ENCODE measurements at places on chromosomes 12 and 14. TPM values are rescaled to one million over a fixed set of nuclear protein-coding genes. Genes with fewer than 3 reads are reported as not detected.

KRT74 gene
- total RNA-seq = not detected

RNF212B gene
- total RNA-seq = not detected

PLEKHD1 gene
- total RNA-seq = not detected

SLC8B1 gene
- 9.0 TPM for total RNA-seq

SCARB1 gene
- total RNA-seq = 139 TPM

ST8SIA1 gene
- total RNA-seq = not detected

CCDC175 gene
- total RNA-seq = not detected

CISTR gene
- total RNA-seq = not detected

AQP5 gene
- total RNA-seq = not detected

LALBA gene
- not detected for total RNA-seq

SAMD4A gene
- total RNA-seq = 6.4 TPM

CLEC1B gene
- not detected for total RNA-seq

RDH16 gene
- total RNA-seq = 0.09 TPM

PLBD1 gene
- 3.8 TPM for total RNA-seq

LRIG3 gene
- total RNA-seq = 6.0 TPM

MMP19 gene
- total RNA-seq = 0.13 TPM

DBX2 gene
- total RNA-seq = not detected

SIX6 gene
- total RNA-seq = not detected

TAS2R13 gene
- total RNA-seq = not detected

HCAR3 gene
- total RNA-seq = 0.09 TPM

SLC25A47 gene
- not detected for total RNA-seq

KRT2 gene
- not detected for total RNA-seq

METTL25 gene
- total RNA-seq = 2.4 TPM

CD27 gene
- not detected for total RNA-seq

TAS2R19 gene
- not detected for total RNA-seq

PRIM1 gene
- total RNA-seq = 29.6 TPM

PNP gene
- 167 TPM for total RNA-seq

C12orf56 gene
- not detected for total RNA-seq

PLEK2 gene
- 28.3 TPM for total RNA-seq

All from A549 treated with RU486 at 1 μM for 4 hours (cell line).